Left cardiac atrium (tissue), 4 donors: ENCODE measurements at places on chromosomes 13 and 19. TPM values are rescaled to one million over a fixed set of nuclear protein-coding genes. Genes with fewer than 3 reads are reported as not detected.

DNA sequence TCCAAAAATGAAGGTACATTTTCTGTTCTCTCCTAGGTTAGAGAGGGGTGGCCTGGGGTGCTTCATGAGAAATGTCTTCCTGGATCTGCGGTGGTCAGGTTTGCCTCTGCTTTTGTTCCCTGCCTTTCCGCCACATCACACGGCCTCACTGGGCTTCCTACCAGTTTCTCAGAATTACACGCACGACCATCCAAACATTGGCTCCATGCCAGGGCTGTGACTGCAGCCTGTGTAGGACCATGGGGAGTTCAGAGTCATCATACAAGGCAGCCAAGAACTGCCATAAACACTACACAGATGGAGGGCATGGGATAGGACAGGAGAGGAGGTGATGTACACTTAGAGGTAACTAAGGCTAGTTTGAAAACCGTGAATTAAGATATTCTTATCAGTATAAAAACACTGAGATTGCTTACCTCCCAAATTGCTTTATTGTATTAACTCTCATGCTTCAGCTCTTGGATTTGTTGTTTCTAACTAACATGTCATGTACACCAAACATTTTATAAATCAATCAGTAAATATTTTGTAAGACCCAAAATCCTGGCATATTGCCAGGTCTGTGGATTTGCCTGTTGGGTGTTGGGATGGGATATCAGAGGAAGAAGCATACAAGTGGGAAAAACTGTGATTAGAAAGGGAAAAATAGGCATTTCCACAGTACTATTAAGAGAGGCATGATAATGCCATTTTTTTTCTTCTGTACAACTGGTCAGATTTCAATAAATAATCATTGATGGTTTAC, 45.2 kb downstream of the CDADC1 start:
- DNase-seq = peak; percentile 79

- DNase-seq = no peak
These were observed 95.7 kb upstream of the DACH1 start for GRCh38 chr13:71962735-71963134.

- DNase-seq = peak; percentile 58
These were observed 37.8 kb upstream of the TFDP1 start for GRCh38 chr13:113546571-113547237.

- DNase-seq = no peak
These were observed 2.4 kb downstream of the PAK4 start for GRCh38 chr19:39127812-39128515.

DNA sequence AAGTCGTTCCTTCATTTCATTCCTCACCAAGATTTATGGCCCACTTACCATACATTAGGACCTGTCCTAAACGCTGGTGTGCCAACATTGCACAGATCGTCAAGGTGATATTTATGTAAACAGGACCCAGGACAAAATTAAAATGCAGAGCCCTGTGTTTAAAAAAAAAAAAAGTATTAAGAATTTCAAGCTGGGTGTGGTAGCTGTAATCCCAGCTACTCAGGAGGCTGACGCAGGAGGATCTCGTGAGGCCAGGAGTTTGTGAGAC, 6.5 kb upstream of the ZNF444 start:
- no peak for DNase-seq

DNA sequence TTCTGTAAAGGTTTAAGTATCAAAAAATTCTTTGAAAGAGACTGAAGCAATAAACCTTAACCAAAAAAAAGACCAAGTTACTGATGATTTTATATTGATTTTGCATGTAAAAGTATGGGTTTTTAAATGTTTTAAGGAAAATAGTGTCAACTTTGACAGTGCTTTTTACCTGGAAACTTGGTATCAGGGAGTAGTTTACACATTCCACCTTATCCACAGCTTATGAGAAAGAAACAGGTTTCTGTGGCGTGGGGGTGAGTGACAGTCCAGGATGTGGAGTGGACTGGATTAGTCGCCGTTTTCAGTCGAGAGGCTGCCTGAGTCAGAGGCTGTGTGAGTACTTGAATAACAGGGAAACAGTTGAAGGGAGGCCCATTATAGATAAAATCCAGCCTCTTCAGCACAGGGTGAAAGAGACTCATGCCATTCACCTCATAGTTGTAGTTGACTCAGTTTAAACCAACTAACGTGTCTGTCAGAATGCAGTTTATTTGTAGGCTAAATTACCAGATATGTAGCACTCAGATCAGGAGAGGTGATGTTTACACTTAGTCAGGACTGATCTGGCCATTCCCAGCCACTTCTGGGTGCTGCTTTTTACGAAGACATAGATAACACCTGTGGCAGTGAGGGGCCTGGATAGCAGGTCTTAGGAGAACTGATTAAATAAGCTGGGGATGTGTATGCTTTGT, 595 bp upstream of the GPR183 start:
- DNase-seq = peak; percentile 35

- no peak for DNase-seq
These were observed 8.8 kb upstream of the GARIN5A start for GRCh38 chr19:50485284-50485955.

- no peak for DNase-seq
These were observed 39.4 kb upstream of the FARP1 start for GRCh38 chr13:98103531-98103930.

DNA sequence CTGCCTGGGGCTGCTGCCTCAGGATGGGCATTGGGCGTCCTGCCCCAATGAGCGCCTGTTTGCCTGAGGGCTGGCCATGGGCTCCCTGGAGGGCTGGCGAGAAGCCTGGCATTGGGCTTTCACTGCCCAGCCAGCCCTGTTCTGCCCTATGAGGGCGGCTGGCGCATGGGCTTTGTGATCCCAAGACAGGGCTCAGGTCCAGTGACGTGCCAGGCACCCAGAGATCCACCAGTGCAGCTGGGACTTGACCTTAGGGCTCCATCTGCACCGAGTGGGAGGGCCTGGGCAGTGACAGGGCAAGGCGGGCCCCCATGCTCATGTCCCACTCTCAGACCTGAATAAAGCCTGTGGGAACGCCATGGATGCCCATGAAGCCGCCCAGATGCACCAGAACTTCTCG, 34.3 kb downstream of the MAU2 start:
- DNase-seq = no peak

GRCh38 chr13:70255406-70255991, 147.2 kb upstream of the KLHL1 start:
- DNase-seq = no peak

- no peak for DNase-seq
These were observed 232.6 kb upstream of the GPC6 start for GRCh38 chr13:92994056-92994455.

DNA sequence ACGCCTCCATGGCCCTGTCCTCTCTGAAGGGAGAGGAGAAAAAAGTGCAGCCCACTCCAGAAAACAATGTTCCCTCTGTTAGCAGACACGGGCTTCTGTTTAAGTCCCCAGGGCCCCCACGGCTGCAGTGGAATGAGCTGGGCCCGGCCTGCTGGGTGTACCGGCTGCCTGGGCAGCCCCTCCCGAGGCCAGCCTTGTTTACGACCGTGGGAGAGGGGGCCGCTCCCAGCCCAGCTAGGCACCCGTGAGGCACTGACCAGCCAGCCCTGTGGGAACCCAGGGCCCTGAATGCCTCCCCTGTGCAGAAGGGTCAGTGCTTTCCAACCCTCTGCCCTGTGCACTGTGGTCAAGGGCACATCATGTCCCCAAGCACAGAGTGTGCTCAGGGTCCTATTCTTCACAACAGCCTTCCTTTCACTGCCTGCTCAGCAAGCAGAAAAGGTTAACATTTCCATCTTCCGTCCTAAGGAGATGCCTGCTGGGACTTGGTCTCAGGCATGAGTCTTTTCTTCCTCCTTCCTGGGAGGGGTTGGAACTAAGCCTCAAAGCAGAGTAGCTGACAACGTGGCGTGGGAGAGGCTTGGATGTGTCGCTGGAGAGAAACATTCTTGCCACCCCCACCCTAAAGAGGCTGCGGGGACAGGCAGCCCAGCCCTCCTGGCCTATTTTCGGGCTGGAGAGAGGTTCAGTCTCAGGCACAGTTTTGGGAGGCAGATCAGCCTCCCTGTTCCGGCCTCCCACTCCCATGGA, 90.1 kb downstream of the RGCC start:
- no peak for DNase-seq

GRCh38 chr19:51754109-51754508, 2.4 kb upstream of the FPR1 start:
- no peak for DNase-seq

DNA sequence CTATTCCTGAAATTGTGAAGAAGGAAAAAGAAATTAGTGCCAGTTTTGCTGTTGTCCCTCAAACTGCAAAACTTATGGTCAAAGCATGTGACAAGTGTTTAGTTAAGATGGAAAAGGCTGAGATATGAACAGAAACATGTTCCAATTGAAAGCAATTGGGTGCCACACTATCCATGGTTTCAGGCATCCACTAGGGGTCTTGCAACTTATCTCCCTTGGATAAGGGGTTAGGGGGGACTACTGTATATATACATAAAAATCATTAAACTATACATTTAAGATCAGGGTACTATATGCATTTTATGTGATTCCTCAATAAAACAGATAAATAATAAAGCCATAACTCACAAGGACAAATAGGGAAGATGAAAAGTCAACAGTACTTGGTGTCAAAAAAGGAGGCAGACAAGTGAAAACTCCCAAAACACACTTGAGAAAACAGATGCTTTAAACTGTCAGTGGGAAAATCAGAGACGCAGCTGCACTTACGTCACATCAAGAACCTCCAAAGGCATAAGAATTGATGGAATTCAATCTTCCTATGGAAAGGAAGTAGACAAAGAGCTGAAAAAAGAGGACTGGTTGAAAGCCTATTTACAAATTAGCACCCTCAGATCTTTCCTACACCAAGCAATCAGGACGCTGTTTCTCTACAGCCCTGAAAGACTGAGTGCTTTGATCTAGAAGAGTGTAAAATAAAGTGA, 8.1 kb downstream of the SPART start:
- no peak for DNase-seq

DNA sequence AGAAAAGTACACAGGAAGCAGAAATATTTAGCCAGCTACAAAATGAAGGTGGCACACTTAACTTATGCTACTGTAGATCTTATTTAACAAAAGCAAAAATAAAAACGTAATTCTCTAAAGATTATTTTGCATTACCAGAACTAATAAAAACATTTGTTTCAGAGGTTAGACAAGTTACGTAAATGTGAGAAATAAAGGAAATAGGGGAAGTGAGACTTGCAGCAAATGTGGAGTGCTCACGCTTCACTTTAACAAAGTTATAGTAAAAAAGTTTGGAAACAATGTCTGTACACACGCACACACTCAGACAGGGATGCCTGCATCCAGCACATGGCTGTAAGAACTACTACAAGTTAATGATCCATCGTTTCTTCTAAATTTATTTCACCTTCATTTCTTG, 83.7 kb downstream of the NALCN start:
- DNase-seq = no peak

- no peak for DNase-seq
These were observed 5.4 kb upstream of the IGSF23 start for GRCh38 chr19:44607917-44608316.

- DNase-seq = no peak
These were observed 26.8 kb upstream of the GJB6 start for GRCh38 chr13:20258963-20259288.

GRCh38 chr19:35975608-35976214, 19.3 kb upstream of the SDHAF1 start:
- no peak for DNase-seq

DNA sequence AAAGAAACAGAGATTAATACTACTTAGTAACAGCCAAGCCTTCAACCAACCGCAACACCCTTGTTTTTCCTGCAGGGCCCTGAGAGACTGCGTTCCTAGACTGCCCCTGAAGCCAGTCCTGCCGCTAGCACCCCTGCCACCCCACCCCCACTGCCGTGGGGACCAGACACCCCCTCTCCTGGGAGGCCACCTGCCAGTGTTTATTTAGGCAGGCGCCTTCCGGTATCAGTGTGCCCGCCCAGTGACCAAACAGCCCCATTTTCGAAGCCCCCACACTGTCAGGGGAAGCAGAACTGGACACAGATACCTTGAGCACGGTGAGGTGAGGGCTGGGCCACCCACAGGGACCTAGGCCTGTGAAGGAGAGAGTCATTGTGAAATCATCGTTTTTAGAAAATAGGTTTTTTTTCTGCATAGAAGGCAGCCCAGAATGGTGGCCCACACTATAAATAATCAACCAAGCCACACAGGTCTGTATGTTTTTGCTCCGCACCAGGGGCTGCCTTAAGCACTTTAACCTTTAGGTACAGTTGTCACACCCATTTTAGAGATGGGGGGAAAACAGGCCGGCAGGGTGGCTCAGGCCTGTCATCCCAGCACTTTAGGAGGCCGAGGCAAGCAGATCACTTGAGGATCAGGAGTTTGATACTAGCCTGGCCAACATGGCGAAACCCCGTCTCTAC, 3.5 kb upstream of the TLE5 start:
- DNase-seq = no peak

DNA sequence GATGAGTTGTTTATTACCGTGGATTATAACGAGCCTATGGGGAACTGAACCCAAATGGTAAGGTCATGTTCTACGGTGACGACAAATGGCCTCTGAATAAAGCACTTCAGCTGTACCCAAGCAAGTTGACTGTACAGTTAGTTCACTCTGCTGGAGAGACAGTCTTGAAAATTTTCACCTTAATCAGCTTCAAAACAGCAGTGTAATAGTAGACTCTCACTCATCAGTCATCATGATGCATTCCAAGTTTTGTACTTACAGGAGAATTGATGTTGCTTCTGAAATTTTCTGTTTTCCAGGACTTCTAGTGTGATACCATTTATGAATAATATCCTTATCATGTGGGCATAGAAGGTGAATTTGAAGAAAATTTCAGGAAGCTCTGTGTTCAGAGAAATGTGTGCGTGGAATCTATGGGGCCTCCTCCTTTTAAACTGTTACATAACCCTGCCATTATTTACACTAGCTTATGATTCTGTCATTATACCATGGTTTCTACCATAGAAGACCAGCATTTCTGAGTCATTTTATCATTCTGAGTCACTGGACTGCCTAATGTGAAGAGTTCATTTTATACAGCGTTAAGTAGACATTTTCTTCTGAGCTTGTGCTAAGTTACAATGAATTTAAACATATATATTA, 96.9 kb downstream of the WDFY2 start:
- DNase-seq = no peak

- no peak for DNase-seq
These were observed 383.7 kb downstream of the HS6ST3 start for GRCh38 chr13:96473526-96474180.

DNA sequence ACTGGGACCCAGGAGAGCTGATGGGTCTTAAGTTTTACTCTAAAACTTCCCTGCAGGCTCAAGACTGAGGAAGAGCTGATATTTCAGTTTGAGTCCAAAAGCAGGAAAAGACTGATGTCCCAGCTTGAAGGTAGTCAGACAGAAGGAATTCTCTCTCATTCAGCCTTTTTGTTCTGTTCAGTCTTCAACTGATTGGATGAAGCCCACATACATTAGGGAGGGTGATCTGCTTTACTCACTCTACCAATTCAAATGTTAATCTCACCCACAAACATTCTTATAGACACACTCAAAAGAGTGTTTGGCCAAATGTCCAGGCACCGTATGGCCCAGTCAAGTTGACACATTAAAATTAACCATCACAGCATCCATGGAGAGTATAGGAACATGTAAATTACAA, 173.5 kb downstream of the KCNRG start:
- no peak for DNase-seq

Gene CEACAM16
- not detected for total RNA-seq

Gene MAMSTR
- total RNA-seq = 3.2 TPM

Gene SIGLEC14
- total RNA-seq = 1.2 TPM

Gene SERPINE3
- total RNA-seq = not detected

Gene TNFAIP8L1
- 3.4 TPM for total RNA-seq
